Stimulated activated CD4-positive, alpha-beta T cell treated with anti-CD3 and anti-CD28 coated beads, Interleukin-12 subunit alpha, Interleukin-12 subunit beta, amount 100 ng/mL, for 24 hours (primary cell): ENCODE measurements at places on chromosomes 1 and 21.

GRCh38 chr1:190478149-190479049 lies 735 bp upstream of the BRINP3 start:
- DNase-seq: no peak

GRCh38 chr1:210938416-210938925 lies 195.5 kb downstream of the KCNH1 start:
- DNase-seq: no peak

- no peak for DNase-seq
These were observed 7.2 kb downstream of the IFT25 start for GRCh38 chr1:53938136-53938830.

DNA sequence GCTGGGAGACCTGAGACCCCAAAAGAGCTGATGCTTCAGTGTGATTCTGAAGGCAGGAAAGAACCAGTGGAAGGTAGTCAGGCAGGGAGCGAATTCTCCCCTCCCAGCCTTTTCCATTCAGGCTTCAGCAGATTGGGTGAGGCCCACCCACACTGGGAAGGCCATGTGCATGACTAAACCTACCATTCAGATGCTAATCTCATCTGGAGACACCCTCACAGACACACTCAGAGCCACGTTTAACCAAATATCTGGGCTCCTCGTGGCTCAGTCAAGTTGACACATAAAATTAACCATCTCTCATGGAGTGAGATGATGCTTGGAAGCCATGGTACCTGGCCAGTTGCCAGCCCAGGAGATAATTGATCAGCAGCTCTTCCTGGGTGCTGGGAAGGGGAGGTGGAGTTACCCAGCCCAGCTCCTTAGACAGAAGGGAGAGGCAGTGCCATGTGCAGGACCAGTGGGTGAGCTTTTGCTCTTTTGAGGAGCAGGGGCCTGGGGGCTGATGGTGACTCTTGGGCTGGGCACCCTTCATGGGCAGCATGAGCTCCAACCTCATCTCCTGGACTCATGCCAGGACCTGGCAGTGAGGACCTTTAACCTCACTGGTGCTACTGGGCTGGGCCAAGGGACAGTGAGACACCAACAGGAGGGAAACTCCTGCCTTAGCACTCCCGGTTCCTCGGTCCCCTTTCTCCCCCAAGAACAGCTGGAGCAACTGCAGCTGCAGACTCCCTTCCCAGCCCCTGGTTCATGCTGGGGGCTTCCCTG lies 89.0 kb upstream of the ACTL8 start:
- no peak for DNase-seq

GRCh38 chr1:24934310-24935195 lies 4.5 kb upstream of the RUNX3 start:
- DNase-seq: no peak

GRCh38 chr1:218701131-218701530 lies 356.0 kb downstream of the TGFB2 start:
- no peak for DNase-seq
